ENCODE measurements at places on chromosomes 5 and 9. TPM values are rescaled to one million over a fixed set of nuclear protein-coding genes. Genes with fewer than 3 reads are reported as not detected.

GRCh38 chr5:41413074-41413473 is 97.3 kb downstream of the PLCXD3 start:
- no peak for ATAC-seq

DNA sequence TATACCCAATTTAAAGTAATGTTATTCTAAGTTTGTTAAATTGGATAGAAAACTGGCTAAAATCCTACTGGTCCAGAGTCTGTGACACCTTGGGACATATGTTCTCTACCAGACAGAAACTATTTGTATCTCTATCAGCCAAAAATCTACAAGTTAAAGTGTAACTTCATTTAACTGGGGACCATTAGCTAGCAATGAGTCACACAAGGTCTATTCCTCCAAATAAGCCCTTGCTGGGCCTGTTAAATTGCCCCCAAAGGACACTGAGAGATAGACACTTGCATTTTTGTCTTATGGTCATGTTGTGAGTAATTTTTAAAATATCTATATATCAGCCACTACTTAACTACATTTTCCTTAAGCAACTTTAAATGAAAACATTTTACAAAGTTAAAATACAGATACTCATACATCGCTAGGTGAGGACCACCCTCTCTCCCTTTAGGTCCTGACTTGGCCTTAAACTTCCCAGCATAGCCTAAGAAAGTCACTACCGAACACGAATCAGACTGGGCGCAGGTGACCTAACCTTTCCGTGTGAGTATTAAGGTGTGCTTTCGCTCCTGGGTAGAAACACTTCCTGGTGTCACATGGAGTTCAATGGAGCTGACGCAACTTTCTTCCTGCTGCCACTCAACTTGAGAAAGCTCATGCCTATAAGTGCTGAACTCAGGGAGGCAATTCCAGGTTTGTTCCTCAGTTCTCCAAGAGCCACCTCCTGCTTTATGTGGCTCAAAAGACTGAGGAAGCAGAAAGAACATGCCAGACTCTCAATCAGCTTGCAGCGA is 249.1 kb downstream of the DIRAS2 start:
- ATAC-seq, result peak; percentile 57

- ATAC-seq, result peak; percentile 89
These were observed 240.7 kb upstream of the NREP start for GRCh38 chr5:111997711-111998110.

The CLIC3 gene
- 154 TPM for total RNA-seq

The HSD17B3 gene
- not detected for total RNA-seq

The ZCCHC10 gene
- 20.1 TPM for total RNA-seq

The PRDM9 gene
- total RNA-seq, result not detected

Measured in esophagus mucosa (tissue), 1 donor.